ENCODE measurements at places on chromosomes 2 and 18.

DNA sequence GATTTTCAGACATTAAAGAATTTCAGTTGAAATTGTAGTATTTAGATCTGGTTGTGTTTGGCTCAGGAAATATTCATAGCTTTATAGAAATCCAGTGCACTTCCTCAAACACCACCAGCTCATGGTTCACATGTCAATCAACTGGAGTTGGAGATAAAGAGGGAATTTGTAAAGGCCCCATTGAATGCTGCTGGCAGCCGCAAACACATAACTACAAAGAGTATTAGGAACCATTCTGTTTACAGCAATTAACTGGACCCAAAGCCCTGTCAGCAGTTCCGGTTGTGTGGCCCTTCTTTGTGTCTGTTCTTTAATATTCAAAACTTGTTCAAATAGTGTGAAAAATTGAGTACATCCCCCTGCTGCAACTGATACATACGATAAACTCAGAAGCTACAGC lies 107.4 kb upstream of the LRRTM4 start:
- DNase-seq, result no peak

DNA sequence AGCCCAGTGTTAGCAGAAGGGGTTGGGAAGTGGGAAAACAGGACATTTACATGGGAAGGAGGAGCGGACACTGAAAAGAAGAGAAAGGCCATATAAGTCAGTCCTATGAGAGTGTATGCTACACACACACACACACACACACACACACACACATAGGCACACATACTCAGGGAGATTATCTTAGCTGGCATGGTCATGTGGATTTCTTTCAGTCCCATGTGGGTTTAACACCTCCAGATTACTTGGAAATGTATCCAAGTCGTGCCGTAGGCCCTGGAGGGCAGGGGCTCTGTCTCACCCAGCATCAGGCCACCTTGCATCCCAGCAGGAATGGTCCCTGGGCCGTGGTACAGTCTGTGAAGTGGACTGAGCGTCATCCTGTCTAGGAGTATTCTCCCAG lies 113.3 kb upstream of the CAPN13 start:
- no peak for DNase-seq

DNA sequence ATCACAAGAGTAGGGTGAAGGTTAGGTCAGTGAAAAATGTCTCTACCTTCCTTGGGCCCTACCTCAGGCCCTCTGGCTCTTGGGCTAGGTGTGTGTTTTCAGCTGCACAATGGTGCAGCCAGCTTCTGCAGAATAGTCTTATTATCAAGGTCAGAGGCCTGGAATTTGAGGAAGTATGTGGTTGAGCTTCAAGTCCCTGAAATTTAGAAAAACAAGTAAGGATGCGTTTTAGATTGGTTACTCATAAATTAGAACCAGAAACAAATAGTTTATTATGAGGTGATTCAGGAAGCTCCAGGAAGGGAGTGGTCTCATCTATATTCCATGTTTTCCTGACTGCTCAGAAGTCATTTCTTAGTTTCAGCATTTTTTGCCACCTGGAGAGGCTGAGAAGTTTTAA lies 204.2 kb upstream of the CELF4 start:
- DNase-seq, result no peak

DNA sequence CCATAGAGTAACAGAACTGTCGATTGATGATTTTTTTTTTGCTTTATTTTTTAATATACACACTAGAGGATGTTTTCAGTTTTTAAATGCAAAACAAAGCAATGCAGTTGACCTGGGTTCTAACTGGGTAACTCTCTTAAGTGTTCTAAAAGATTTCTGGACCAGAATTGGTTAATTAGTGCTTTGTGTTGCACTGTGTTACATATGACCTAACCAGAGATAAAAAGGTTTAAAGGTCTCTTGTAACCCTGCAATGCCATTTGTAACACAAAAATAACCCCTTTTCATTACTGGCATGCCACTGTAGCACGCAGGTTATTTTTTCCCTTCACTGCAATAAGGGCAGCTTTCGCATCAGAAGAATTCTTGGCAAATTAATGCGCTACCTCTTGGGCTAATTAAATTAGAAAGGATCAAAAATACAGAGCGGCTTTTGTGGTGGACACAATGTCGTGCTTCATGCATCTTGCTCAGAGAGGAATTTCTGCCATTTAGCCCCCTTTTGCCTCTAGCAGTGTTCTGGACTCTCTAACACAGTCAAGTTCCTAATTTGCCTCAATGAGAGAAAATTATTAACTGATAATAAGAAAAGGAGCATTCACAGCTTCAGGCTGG lies 250.8 kb upstream of the ZEB2 start:
- DNase-seq, result no peak

- peak; percentile 1 for DNase-seq
Observed at GRCh38 chr2:215171151-215171550, 32.7 kb upstream of the ABCA12 start.

- DNase-seq, result no peak
Observed at GRCh38 chr2:128765811-128766210, 447.1 kb upstream of the HS6ST1 start.

GRCh38 chr2:83233326-83233725 lies 1225.8 kb downstream of the SUCLG1 start:
- DNase-seq, result no peak

GRCh38 chr2:8365331-8365910 lies 316.4 kb upstream of the ID2 start:
- no peak for DNase-seq

- no peak for DNase-seq
Observed at GRCh38 chr2:180990794-180991193, 10.4 kb downstream of the UBE2E3 start.

DNA sequence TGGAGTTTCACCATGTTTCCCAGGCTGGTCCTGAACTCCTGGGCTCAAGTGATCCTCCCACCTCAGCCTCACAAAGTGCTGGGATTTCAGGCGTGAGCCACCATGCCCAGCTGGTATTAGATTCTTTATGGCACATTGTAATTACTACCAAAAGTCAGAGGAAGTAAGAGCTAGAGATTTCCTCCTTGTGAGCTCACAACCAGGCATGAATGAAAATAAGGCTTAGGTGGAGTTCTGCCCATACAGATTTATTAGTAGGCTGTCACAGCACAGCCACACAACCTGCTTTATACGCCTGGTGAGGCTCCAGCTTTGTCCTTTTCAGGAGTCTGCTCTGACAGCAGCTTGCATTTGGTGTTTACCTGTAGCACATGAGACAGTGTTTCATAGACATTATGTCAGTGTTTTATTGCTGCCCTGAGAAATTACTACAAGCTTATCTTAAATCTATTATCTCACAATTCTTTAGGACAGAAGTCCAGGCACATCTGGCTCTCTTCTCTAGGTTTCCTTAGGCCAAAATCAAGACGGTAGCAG lies 156.6 kb downstream of the TANC1 start:
- no peak for DNase-seq

- no peak for DNase-seq
Observed at GRCh38 chr2:138090330-138090729, 126.1 kb downstream of the HNMT start.

DNA sequence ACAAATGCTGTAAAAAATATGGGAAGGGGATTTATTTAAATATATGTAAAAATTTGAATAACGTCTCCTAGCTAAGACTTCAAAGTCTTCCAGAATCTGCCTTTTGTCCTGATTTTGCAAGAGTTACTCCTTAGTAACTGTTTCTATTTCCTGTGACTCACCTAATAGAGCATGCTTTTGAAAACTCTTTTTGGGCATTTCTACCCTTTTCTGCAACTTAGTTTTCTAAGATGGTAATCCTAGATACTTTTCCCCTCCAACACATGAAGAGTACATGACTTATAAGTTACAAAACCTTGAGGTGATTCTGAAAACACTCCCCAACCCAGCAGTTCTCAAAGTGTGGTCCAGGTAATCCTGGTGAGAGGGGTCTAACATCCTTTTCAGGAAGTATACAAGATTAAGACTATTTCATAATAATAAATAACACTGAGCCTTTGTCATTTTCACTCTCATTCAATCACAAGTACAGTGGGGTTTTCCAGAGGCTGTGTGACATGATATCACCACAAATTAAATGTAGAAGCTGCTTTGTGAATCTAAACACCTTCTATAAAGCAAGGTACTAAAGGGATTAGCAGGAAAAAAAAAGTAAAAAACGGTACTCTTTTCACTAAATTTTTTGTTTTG lies 31.9 kb downstream of the PPP4R3B start:
- DNase-seq, result no peak

- no peak for DNase-seq
Observed at GRCh38 chr2:100968146-100969145, 33.6 kb upstream of the RPL31 start.

DNA sequence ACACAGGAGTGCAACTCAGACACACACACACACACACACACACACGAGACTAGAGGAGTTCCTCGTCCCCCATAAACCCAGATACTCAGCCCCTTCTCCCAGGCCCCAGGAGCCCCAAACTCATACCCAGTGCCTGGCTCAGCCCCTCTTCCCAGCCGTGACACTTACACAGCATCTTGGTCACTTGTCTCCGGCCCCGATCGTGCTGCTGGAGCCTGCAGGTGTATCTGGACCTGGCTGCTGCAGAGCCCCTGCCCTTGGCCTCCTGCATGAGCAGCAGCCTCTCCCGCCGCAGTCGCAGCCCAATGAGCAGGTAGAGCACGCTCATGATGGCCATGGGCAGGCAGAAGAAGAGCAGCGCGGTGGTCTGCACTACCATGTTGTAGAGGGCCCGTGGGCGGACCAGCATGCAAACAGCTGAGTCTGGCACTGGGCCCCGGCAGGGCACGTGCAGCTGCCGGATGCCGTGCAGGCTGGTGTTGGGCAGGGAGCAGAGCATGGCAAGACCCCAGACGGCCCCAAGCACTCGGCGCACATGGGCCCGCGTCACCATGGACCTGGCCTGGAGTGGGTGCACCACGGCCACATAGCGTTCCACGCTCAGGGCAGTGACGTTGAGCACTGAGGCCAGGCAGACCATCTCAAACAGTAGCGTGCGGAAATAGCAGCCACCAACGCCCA lies 2.1 kb downstream of the NMUR1 start:
- DNase-seq, result peak; percentile 82

GRCh38 chr2:220550995-220551700 lies 923.7 kb downstream of the SLC4A3 start:
- no peak for DNase-seq

GRCh38 chr2:61993422-61994024 lies 88.0 kb downstream of the COMMD1 start:
- peak; percentile 24 for DNase-seq

- no peak for DNase-seq
Observed at GRCh38 chr2:228590681-228591080, 409.2 kb upstream of the SPHKAP start.
